Esophagus mucosa (tissue), 1 donor: ENCODE measurements at places on chromosomes 2 and 18. TPM values are rescaled to one million over a fixed set of nuclear protein-coding genes. Genes with fewer than 3 reads are reported as not detected.

DNA sequence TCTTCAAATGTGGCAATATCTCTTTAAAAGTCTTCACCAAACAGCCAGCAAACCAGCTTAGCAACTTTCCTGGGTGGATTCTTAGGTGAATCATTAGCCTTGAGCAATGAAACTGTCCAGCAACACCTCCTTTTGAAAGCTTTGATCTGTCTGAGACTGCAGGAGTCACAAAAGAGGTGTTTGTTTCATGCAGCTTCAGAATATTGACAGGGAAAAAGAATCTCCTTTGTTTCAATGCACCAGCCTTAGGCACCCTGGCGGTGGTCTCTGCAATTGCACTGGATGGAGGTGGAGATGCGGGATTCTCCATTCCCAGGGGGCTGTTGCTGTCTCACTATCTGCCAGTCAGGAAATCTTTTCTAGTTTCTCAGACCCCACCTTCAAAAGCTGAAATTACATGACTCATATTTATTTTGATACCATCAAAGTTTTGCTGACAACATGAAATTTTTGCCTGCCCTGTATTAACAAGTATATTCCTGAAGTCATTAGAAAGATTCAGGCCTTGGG lies 76.0 kb upstream of the DSG1 start:
- peak; percentile 89 for ATAC-seq

Gene LHCGR
- total RNA-seq = not detected

DNA sequence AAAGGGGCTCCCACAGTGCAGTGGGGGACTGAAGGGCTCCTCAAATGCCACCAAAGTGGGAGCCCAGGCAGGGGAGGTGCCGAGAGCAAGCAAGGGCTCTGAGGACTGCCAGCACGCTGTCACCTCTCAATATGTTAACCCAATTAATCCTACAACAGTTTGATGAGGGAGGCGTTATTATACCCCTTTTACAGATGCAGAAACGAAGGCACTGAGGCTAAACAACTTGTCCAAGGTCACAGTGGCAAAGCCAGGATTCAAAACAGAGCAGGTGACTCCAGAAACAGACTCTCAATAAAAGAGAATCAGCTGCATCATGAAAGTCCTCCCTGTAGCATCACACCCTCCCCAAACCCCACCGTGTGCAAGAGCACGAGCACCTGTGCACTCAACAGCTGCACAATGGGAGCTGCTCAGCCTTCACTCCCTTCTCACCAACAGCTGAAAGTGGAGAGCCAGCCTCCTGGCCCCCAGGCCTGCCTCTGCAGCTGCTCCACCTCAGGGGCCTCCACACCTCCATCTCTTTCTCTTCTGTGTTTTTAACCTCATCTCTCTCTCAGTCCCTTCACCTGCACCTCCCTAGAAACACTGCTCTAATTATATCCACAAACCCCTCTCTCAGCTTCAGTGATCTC lies 8.1 kb downstream of the NPC1 start:
- no peak for ATAC-seq

Gene VAMP5
- total RNA-seq = 24.2 TPM

DNA sequence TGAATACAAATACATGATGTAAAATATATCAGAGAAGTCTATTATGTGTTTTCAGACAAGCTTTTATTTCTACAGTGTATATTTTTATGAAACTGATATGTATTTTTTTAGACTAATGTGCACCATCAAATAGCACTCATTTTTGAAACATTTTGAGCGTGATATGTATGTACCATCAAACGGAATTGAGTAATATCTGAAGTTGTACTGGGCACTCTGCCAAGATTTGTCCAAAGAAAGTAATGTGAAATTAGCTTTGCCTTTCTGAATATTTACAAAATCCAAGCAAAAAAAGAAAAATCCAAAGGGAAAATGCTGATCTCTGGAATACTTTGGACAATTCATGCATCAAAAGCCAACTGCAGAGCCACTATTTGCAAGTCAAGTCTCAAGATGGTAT lies 972.0 kb downstream of the DPP10 start:
- ATAC-seq = no peak

- ATAC-seq = no peak
These were observed 51.7 kb downstream of the ARMC9 start for GRCh38 chr2:231250146-231250545.

DNA sequence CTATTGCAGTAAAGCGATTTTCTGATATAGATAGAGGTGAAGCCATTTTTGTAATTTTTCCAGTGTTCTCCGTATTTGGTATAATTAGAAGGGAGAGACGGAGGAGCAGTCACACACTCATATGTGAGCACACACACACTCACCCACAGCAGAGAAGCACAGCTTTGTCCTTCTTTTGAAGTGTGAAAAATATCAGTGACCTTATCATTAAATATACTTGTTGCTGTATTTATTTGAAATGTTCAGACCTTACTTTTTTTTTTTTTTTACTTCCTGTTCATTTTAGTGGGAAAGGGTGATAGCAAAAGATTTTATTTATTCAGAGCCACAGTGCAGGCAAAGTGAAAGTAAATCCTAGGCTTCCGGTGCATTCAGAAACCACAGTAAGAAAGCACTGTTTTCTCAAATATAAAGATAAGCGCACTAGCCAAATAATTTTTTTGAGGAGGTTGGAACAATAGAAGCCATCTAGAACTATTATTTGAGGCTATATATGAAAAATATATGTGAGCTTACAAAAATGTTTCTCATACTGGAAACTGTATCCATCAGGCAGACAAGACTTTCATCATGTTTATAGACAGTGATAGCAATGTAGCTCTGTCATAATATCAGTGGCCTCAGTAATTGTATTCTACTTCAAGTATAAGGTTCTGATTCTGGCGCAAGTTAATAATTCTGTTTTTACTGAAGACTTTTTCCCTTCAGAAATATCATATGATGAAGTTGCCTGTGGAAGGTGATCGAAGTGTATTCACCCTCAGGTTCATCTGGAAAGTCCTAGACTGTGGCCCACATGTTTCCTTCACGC lies 37.2 kb downstream of the TSHZ1 start:
- ATAC-seq = no peak

DNA sequence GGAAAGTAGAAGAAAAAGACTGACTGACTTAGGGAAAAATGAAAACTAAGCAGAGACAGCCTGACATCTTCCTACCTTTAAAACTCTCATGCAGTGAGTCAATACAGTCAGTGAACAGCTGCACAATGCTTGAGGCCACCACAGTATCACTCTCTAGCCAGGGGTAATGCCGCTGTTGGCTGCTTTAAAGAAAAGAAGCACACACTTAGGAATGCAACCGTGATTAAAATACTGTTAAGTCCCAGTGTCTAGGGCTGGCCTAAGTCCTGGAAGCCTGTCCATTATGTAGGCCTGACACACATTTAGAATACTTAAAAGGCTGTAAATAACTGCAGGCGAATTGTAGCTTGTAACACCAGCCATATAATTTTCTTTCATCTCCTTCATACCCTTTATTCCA lies 50.7 kb downstream of the SIGLEC15 start:
- ATAC-seq = no peak

Gene DOCK10
- total RNA-seq = 6.7 TPM

DNA sequence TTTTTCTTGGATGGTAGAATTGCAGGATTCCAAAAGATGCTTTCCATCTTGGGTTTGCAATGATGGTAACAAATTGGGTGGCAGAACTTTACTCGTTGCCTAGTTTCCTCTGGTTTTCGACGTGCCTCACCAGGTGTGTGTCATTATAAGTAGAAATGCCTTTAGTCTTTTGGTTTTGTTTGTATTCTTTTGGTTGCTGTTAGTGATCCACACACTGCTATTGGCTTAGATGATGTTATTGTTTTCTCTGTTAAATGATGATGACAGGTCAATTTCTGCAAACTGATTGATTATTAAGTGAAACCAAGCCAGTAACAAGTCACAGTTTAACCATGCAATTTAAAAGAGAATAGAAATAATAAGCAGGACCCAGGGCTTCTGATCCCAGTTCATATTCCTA lies 6.1 kb upstream of the LAMA3 start:
- no peak for ATAC-seq

Gene INHBB
- total RNA-seq = 0.72 TPM

Gene ZBTB7C
- total RNA-seq = 28.8 TPM

- peak; percentile 57 for ATAC-seq
These were observed 30.1 kb upstream of the EPC2 start for GRCh38 chr2:148614322-148615049.

DNA sequence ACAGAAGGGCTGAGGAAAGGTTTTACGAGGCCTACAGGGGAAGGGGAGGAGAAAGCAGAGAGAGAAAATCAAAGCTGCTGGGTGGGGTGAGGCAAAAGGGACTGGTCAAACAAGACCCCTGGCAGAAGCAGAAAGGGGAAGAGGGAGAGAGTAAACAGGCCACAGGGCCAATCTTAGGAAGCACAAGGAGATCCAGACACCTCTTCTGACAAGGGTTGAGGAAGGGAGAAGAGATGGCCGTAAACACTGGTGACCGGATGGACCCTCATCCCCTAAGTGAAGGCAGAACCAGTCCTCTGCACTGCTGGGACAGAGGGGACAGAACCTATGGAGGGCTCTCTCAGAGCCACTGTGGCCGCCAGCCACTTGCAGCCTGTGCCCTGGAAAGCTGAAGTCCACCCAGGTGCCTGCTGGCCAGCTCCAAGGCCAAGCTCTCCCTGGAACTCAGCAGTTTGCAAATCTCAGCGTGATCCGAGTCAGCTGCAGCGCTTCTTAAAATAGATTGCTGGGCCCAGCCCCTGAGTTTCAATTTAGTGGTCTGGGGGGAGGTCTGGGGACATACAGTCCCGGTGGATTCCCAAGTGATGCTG lies 108.8 kb downstream of the TMEM163 start:
- no peak for ATAC-seq

DNA sequence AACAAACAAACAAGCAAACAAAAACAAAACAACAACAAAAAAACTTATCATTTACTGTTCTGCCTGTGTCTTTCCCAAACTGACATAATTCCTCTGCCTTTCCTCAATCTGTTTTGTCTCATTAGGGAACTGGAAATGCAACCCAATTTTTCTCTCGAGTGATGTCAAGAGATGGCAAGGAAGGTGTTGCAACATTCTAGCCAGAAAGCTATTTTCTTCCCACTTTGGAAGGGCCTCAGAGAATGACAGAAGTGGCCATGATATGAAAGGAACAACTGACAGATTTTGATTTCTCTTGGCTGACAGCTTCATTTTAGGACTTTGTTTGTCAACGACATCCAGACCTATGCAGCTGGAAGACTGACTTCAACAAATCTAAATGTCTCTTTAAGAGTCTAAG lies 24.7 kb downstream of the RND3 start:
- no peak for ATAC-seq

DNA sequence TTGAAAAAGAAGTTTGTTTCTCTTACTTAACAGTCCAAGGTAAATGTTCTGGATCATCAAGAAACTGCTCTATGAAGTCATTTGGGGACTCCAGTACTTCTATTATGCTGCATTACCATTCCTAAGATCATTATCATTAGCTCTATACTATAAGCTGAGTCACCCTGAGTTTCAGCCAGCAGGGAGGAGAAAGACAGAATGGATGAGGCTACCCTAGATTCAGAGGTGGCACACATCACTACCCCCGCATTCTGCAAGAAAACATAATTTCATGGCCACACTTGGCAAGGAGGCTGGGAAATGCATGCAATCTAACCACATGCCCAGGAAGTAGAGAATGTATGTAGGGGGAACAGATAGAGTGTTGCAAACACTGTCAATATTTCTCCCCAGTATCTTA lies 16.6 kb upstream of the LNPK start:
- ATAC-seq = no peak

Gene SMIM21
- not detected for total RNA-seq

DNA sequence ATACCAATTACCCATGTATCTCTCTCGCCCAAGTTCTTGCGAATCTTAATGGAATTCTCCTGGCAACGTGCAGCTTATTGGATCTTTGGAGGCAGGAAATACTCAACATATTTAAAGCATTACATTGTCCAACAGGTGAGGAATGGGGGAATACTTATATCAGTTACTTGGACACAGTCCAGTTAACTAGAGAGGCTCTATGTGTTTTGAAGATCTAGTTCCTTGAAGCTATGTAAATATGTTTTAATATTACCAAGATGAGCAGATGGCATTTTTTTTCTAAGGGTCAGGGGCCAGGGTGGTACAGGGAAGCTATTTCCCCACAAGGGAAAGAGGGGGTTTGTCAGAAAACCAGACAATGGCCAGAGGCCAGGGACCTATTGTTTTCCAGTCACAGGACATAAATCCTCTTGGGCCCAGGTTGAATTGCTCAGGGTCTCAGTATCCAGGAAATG lies 26.8 kb upstream of the MC5R start:
- ATAC-seq = no peak

Gene DSG1
- 33.7 TPM for total RNA-seq

- ATAC-seq = no peak
These were observed 63.2 kb downstream of the MOGAT1 start for GRCh38 chr2:222734703-222735014.

DNA sequence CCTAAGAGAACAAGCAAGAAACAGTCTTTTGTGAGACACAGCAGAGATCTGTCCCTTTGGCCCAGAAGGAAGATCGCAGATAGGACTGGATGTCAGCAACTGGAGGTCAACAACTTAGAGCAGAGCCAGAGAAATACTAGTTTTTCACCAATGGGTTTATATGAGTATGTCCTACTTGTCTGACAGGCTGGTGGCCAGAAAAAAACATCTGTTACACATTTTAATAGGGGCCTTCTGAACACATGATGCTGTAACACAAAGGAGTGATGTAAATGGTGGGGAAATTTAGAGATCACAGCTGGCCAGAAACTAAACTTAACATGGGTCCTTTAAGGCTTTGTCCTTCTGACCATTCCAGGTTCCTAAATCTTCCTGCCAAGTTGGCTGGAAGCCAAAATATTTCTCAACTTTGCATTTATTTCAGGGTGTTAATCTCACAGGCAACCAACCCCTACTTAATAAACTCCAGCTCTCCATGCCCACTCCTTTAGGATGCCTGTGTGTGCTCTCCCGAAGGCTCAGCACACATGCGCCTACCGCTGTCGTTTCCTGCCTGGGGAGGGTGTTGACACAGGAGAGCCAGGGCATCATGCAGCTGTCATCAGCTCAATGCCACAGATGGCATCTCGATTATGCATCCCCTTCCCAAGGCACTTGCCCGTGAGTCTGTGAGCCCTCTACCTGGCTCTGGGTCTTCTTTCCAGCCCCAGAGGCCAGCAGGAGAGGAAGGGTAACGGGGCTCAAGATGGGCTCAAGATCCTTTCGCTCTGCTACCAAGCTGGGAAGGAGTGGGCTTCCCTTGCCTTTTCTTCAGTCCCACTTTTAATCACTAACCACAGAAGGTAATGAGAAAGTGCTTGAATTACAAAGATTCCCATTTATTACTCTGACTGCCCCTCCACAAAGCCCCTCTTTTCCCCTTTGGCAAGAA lies 252.5 kb downstream of the ETAA1 start:
- ATAC-seq = no peak

- no peak for ATAC-seq
These were observed 659 bp downstream of the FAM210A start for GRCh38 chr18:13725566-13726231.
